NCI-H446 treated with DMSO at 0.1 percent for 48 hours (cell line): ENCODE measurements at places on chromosomes 6 and 20.

GRCh38 chr6:111667931-111668330 lies 62.3 kb upstream of the TRAF3IP2 start:
- DNase-seq: no peak

- no peak for DNase-seq
These were observed 22.6 kb downstream of the FERMT1 start for GRCh38 chr20:6100246-6100645.

GRCh38 chr6:115783402-115784061 lies 277.2 kb downstream of the FRK start:
- DNase-seq: no peak

- no peak for DNase-seq
These were observed 253.7 kb upstream of the RUNX2 start for GRCh38 chr6:45074439-45074838.

GRCh38 chr6:43034190-43034525 lies 12.7 kb downstream of the RRP36 start:
- no peak for DNase-seq

DNA sequence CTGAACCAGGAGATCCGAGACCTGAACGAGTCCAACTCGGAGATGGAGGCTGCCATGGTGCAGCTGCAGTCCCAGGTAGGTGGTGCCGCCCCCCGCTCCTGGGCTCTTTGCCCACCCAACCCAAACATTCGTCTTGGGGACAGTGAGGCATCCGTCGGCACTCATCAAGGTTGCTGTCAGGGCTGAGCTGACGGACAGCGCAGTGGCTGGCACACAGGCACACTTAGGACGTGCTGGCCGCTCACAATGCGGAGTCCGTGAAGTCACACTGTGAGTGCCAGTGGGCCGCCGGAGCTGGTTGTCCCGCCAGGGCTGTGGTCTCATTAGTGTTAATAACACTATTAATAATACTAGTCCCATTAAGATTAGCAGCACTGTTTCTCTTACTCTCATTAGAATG lies 18.2 kb upstream of the PCMTD2 start:
- DNase-seq: no peak

DNA sequence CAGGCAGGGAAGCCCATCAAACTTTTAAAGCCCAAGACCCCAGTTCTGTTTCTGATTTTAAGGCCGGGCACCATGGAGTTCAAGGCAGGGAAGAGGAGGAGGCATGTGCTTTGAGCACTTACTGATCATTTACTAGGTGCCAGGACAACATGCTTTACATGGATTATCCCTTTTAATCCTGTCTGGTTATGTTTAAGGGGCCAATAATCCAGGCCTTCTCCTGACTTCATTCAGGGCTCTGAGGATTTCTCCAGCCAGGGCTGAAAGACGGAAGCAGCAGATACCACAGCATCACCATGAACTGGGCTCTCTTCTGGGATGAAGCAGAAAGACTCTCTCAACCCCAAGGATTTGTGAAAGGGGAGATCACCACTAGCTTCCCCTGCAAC lies 4.1 kb downstream of the CCND3 start:
- no peak for DNase-seq

GRCh38 chr6:53691667-53692133 lies 26.1 kb upstream of the KLHL31 start:
- DNase-seq: no peak
